Esophagus muscularis mucosa (tissue), 4 donors: ENCODE measurements at places on chromosomes 16 and 17. TPM values are rescaled to one million over a fixed set of nuclear protein-coding genes. Genes with fewer than 3 reads are reported as not detected.
A peak's percentile ranks its signal among the peaks of the same experiment; 100 is the strongest.

Gene METRN
- 56.5 TPM for total RNA-seq

Gene SLC13A2
- total RNA-seq = not detected

Gene RHBDL1
- total RNA-seq = 2.0 TPM

Gene LPO
- not detected for total RNA-seq

Gene KLHL11
- 15.4 TPM for total RNA-seq

Gene SNAI3
- total RNA-seq = 0.83 TPM

Gene SLC52A1
- total RNA-seq = not detected

Gene TP53TG3
- total RNA-seq = not detected

Gene KRT40
- total RNA-seq = not detected

Gene TMC6
- 16.7 TPM for total RNA-seq

Gene PHOSPHO1
- 1.4 TPM for total RNA-seq

Gene XAF1
- 16.5 TPM for total RNA-seq

DNA sequence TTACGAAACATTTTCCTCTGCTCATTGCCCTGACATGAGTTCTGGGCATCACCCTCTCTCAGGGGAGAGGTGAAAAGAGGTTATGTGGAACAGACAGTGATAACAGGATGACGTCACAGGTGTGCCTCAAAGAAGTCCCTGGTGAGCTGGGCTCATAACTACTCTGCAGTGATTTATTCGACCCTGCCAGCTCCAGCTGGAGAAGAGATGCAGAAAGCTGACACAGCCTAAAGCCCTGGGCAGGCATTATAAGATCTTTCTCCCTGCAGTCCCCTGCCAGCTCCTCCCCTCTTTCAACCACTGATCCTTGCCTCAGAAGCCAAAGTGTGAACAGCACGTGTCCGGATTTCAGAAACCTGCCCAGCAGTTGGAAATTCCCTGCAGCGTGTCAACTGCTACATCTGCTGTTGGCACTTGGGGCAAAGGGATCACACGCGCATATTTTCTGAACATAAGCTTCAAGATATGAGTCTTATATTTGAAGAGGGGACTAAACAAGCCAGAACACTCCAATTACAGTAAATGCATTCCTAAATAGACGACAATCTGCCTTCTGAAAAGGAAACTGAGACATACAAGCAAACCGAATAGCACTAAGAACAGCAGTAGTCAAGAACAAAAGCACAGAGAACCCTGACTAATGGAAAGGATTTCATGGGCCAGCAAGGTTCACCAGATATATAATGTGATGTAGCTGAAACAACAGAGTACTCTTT lies 80.5 kb downstream of the SMG6 start:
- peak overlapping the region; percentile 28 for H3K27ac ChIP-seq
- H3K36me3 ChIP-seq = no peaks in the 10 kb centered on the region
- H3K27me3 ChIP-seq = no peaks in the 10 kb centered on the region
- H3K4me1 ChIP-seq = peaks cover 22% of the 10 kb centered on the region

DNA sequence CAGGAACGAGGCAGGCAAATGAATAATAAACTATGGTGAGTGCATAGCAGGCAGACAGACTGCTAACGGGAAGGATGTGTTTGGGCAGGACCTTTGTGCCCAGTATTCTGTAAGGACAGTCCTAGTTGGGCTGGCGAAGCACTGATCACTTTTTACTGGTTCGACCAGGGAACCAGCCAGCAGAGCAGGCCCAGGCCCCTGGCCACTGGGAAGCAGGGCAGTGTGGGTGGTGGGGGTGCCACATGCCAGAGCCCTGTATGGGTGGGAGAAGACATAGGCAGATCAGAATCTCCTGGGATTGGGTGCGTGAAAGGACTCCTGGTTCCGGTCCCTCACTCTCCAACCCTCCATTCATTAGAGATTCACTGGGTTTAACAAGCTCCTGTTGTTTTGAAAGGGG lies 4.0 kb upstream of the VAMP2 start:
- no peak overlapping the region for H3K4me3 ChIP-seq
- no peaks in the 10 kb centered on the region for H3K36me3 ChIP-seq
- H3K27ac ChIP-seq = peak overlapping the region; percentile 35
- peaks cover 24% of the 10 kb centered on the region for H3K4me1 ChIP-seq

DNA sequence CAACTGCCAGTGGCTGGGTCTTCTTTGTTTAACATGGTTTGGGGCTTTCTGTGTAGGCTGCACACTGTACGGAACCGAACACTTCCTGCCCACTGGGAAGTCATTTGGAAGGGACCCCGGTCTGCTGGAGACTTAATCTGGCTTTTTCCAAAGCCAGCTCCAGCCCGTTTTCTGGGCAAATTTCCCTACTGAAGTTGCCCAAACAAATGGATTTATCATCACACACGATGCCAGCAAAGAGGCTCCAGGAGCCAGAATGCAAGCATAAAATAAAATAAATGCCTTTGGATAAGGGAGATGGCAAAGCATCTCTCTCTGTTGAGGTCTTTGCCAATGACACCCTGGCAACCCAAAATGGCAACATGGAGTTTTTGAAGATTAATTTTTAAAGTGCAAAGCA lies 259.9 kb upstream of the IRX3 start:
- H3K4me1 ChIP-seq = no peaks in the 10 kb centered on the region
- H3K36me3 ChIP-seq = no peaks in the 10 kb centered on the region
- H3K27ac ChIP-seq = no peak overlapping the region

DNA sequence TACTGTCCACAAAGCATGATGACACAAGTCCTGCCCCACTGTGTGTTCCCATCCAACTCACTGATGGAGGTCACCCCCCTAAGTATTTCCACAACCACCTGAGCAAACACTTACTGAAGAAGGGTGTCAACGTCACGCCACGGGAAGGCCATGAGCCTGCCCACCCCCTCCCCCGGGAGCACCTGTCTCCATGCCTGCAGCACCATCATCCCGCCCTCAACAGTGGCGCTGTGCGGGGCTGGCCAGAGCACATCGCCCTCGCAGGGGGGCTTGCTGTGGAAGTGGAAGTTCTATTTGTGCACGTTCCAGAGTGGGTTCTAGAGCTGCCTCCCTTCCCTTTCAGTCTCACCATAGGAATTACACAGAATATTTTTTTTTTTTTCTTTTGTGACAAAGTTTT lies 4.3 kb upstream of the MBTPS1 start:
- no peak overlapping the region for H3K27ac ChIP-seq
- H3K4me1 ChIP-seq = peaks cover 9% of the 10 kb centered on the region
- H3K27me3 ChIP-seq = no peaks in the 10 kb centered on the region
- no peak for DNase-seq
- H3K36me3 ChIP-seq = peaks cover 32% of the 10 kb centered on the region

DNA sequence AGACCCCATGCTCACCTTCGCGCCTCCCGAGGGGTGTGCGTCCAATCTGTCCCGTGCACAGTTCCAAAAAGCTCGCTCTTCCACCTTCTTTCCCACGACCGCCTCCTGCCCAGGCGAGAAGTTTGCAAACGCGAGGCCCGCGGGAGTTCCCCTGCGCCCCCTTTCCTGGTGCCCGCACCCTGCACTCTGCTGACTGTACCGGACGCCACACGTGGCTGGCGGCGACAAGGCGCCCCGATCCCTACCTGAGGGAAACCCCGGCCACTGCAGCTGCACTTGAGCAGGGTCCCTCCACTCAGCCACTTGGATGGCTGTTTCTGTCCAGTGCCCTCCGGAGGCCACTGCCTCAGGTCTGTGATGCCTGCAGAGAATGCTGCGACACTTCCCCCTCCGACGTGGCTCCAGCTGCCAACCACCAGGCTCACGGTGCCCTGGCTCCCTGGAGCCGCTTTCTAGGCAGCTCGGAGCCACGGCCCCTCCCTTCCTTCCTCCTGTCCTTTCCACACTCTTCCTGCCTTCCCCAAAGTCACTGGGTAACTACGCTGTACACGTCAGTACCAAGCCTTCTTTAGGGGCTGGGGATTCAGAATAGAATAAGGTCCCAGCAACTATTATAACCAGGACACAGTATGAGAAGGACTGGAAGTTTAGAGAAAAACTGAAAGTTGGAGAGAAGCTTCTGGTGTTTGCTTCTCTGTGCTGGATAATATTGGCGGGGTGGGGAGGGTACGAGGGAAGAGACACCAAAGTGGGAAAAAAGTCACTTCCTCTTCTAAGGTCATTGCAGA lies at the start of gene MLKL:
Gene MLKL (minus strand): TSS at position 425 of the 788 bp plus-strand sequence. CDS start 5,105 bp downstream, outside the sequence.
- DNase-seq = no peak
- H3K36me3 ChIP-seq = no peaks in the 10 kb centered on the region
- H3K27me3 ChIP-seq = no peaks in the 10 kb centered on the region
- peak within 1 kb of the TSS; percentile 79 for H3K4me3 ChIP-seq
- peak within 1 kb of the TSS; percentile 78 for H3K27ac ChIP-seq
- peaks cover 27% of the 10 kb centered on the region for H3K4me1 ChIP-seq

- H3K27ac ChIP-seq = no peak overlapping the region
- no peaks in the 10 kb centered on the region for H3K36me3 ChIP-seq
- no peak for DNase-seq
- H3K4me1 ChIP-seq = peaks cover 11% of the 10 kb centered on the region
- no peak overlapping the region for H3K4me3 ChIP-seq
- H3K27me3 ChIP-seq = no peaks in the 10 kb centered on the region
Observed at GRCh38 chr16:86598607-86599565, 20.5 kb downstream of the FOXL1 start.

GRCh38 chr17:80585890-80586845 lies 41.5 kb downstream of the RPTOR start:
- DNase-seq = no peak
- H3K27me3 ChIP-seq = no peaks in the 10 kb centered on the region
- no peak overlapping the region for H3K4me3 ChIP-seq

- H3K27ac ChIP-seq = no peak overlapping the region
- H3K27me3 ChIP-seq = no peaks in the 10 kb centered on the region
- no peak for DNase-seq
- H3K36me3 ChIP-seq = no peaks in the 10 kb centered on the region
- H3K4me3 ChIP-seq = no peak overlapping the region
- no peaks in the 10 kb centered on the region for H3K4me1 ChIP-seq
Observed at GRCh38 chr17:48162946-48163506, 55.5 kb downstream of the SNX11 start.

GRCh38 chr17:75895370-75896155 lies 1.2 kb downstream of the TRIM65 start:
- H3K27me3 ChIP-seq = no peaks in the 10 kb centered on the region
- peak overlapping the region; percentile 94 for H3K27ac ChIP-seq
- H3K4me3 ChIP-seq = peak overlapping the region; percentile 80
- peaks cover 51% of the 10 kb centered on the region for H3K36me3 ChIP-seq
- DNase-seq = no peak

DNA sequence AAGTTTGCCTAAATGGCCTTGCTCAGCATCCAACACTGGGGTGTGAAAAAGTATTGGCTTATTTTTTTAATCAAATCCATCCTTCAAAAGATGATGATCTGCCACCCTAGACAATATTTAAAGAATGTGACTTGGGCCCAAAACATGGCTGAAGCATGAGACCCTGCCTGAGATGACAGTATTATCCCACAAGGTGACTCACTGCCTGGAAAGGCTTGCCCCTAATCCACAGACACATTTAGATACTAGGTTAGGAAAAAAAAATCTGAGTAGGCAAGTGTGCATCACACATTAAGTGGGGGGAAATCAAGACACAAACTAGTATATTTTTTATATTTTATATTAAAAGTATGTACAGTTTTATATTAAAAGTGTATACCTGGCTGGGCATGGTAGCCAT lies 38.4 kb downstream of the TOM1L2 start:
- H3K4me3 ChIP-seq = no peak overlapping the region
- H3K36me3 ChIP-seq = no peaks in the 10 kb centered on the region
- H3K4me1 ChIP-seq = peaks cover 52% of the 10 kb centered on the region
- H3K27ac ChIP-seq = no peak overlapping the region
- no peak for DNase-seq

GRCh38 chr17:50517011-50517410 lies 8.8 kb downstream of the MYCBPAP start:
- no peaks in the 10 kb centered on the region for H3K36me3 ChIP-seq
- DNase-seq = no peak
- peaks cover 11% of the 10 kb centered on the region for H3K4me1 ChIP-seq

DNA sequence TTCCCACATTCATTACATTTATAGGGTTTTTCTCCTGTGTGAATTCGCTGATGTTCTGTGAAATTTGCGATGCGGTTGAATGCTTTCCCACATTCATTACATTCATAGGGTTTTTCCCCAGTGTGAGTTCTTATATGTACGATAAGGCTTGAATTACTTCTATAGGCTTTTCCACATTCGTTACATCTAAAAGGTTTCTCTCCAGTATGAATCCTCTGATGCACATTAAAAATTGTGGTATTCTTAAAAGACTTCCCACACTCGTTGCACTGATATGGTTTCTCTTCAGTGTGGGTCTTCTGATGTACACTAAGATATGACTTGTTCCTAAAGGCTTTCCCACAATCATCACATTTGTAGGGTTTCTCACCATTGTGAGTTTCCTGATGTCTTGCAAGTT lies 30.4 kb downstream of the ZNF624 start:
- DNase-seq = no peak
- no peaks in the 10 kb centered on the region for H3K27me3 ChIP-seq
- H3K36me3 ChIP-seq = peaks cover 43% of the 10 kb centered on the region
- H3K4me3 ChIP-seq = no peak overlapping the region
- no peak overlapping the region for H3K27ac ChIP-seq

DNA sequence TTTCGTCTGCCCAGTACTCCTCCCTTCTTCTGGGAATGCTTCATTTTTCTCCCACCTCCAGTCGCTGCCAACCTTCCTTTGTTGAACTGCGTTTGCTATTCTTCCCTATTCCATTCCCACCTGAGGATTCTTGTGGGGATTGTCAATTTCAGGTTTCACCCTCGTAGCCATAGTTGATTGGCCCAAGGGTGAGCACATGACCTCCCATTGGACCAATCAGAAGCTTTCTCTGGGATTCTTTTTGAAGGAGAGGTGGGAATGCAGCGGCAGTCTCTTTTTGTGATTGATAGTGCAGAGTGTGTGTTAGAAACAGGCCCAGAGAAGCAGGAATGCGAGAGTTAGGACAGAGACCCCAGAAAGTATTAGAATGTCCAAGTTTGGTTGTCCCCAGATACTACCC lies 49.1 kb upstream of the GPRC5B start:
- no peaks in the 10 kb centered on the region for H3K36me3 ChIP-seq
- H3K27me3 ChIP-seq = no peaks in the 10 kb centered on the region
- no peak overlapping the region for H3K4me3 ChIP-seq
- no peaks in the 10 kb centered on the region for H3K4me1 ChIP-seq
- H3K27ac ChIP-seq = no peak overlapping the region
- no peak for DNase-seq

DNA sequence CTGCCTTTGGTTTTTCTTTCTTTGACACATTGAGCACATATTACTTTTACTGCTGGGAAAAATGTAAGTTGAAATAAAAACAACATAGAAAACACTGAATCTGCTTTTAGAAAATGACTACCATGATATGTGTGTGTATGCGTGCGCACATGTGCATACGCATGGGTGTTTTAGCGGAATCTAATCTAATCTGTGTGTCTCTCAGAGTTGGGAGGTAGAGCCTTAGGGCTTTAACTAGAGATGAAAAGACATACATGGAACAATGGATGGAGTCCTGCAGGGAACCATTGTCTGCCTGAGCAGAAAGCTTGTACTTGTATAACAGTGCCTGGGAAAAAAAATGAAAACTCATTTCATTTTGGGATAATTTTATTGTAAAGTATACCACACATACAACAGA lies 12.4 kb downstream of the SLFN5 start:
- peak overlapping the region; percentile 79 for H3K27ac ChIP-seq
- no peaks in the 10 kb centered on the region for H3K27me3 ChIP-seq
- H3K4me1 ChIP-seq = peaks cover 70% of the 10 kb centered on the region
- no peak overlapping the region for H3K4me3 ChIP-seq
- H3K36me3 ChIP-seq = peaks cover 12% of the 10 kb centered on the region

GRCh38 chr17:65456368-65457151 lies 104.9 kb downstream of the AXIN2 start:
- no peaks in the 10 kb centered on the region for H3K36me3 ChIP-seq
- peaks cover 35% of the 10 kb centered on the region for H3K4me1 ChIP-seq
- H3K4me3 ChIP-seq = no peak overlapping the region
- peak overlapping the region; percentile 38 for H3K27ac ChIP-seq

- peaks cover 19% of the 10 kb centered on the region for H3K4me1 ChIP-seq
- no peak for DNase-seq
- peak overlapping the region; percentile 28 for H3K27ac ChIP-seq
- H3K4me3 ChIP-seq = no peak overlapping the region
Observed at GRCh38 chr16:4386951-4387565, 15.4 kb downstream of the VASN start.
